Stimulated activated CD8-positive, alpha-beta memory T cell treated with anti-CD3 and anti-CD28 coated beads, Interleukin-4, amount 100 ng/mL, for 24 hours (primary cell): ENCODE measurements at places on chromosomes 1 and 21.

DNA sequence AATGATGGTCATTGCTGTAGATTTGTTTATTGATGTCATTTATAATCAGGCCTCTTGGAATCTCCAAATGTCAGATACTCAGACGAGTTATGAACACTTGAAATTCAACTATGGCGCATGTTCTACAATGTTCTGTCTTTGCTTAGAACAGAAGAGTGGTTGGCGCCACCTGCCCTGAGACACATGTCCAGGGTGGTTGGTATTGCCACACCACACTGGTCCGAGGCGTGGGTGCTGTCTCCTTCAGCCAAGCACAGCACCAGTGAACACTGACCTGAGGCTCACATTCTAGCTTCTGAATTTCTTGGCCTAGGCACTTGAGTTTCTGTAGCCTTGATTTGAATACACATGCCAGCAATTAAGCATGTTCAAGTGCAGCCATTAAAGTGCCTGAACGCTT, 10.1 kb upstream of the BMP8A start:
- no peak for DNase-seq

DNA sequence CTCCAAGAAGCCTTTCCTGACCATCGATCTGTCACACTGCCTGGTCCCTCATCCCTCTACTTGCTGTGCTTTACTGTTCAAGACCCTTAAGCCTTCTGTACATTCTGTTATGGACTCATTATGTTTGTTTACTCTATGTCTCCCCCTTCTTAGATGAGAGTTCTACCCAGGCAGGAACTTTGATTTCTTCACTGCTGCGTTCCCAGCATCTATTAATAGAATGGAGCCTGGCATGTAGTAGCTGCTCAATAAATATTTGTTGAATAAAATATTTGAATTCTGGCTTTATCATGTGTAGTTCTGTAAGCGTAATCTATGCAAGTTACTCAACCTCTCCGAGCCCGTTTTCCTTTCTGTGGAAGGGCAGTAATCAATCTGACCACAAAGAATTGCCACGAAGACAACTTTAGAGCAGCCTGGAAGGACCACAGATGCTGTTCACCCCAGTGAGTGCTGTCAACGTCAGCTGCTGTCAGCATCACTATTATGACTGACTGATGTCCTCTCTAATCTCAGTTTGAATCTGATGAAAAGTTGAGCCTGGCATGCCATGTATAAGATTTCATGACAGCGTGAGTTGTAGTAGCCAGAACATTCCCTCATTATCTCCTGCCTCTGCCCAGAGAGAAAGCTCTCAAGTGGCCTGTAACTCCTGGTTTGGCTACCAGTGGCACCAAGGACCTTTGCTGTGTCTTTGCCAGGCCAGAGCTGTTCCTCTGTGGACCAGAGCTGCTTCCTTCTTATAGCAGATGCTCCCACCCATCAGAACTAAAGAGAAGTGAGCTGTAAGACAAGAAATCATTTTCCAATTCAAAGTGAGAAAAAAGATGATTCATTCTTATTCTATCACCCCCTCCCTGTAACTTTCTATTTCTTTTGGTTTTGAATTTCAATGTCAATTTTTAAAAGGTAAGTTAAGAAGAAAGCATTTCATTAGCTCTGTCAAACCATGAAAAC, 94.5 kb downstream of the PRDM2 start:
- DNase-seq = no peak

DNA sequence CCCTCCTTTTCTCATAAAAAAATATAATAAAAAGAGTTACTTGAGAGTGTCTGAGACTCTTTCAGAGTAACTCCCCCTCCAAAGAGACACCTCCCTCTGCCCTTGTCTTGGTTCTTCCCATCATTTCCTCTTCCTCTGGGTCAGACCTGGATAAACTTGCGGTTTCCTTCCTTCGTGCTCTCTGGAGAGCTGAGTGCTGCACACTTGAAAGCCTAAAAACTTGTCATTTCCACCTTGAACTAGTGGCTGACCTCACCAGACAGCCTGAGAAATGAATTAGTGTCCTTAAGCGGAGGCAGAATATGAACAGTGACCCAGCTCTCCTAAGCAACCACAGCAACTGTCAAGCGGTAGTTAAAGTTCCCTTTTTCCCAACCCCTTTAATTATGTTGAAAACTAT, 88.4 kb upstream of the PROX1 start:
- DNase-seq = no peak

- no peak for DNase-seq
Observed at GRCh38 chr1:235075777-235076308, 52.8 kb downstream of the TOMM20 start.

DNA sequence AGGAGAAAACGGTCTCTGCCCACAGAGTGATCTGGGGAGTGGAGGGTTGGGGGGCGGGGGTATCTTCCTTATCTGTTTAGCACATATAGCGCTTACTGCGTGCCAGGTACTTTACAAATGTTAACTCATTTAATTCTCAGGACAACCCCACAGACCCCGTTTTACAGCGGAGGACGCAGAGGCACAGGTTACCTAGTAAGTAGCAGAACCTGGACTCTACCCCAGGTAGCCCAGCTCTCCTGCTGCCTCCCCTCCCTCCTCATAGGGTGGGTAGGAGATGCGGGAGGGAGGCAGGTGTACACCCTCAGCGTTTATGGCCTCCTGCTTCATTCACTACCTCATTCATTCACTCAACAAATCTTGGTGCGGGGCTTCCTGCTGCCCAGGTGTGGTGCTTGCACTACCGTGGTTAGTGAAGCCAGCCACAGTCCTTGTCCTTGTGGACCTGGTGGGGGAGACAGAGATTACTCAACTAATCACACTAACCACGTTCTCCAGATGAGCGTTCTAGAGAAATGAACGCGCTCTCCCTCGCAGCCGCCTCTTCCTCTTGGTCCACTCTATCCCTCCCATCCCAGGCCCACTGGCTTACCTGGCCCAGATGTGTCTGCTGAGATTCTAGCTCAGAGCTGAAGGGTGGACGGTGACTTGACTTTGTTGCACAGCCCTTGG, 102.0 kb downstream of the IER5 start:
- DNase-seq = no peak

DNA sequence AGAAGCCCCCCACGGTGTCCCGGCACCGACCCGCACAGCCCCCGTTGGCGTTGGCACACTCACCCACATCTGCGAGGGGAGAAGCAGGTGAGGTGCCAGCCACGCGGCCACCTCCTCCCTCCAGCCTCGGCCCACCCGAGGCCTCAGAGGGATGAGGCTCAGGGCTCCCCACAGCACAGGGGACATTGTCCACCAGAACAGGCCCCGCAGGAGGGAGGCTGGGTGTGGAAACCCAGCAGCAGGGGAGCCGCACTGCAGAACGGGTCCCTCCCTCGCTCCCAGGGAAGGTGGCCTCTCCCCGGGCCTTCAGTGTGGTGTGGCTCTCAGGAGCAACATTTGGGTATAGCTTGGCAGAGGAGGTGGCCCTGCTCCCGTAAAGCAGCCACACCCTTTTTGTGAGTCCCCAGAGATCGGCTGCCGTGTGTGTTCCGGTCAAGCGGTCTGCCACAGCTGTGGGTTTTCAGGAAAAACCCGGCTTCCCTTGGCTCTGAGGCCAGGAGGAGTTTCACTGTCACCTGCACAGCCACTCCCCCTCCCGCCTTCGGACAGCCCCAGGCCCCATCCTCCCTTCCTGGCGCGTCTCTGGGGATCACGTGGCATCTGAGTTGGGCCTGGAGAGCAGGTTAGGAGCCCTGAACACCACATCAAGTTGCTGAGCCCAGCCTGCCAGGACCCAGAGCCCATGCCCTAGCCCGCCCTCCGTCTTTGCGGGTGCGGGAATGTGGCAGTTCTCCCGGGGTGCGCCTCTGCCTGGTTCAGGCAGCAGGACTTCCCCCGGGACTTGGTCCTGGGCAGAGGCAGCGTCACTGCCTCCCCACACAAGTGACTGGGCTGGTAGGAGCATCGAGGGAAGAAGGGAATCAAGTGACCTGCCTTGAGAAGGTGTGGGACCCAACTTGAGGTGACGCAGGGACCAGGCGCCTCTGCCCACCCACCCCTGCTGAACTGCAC, 64.0 kb downstream of the MEGF6 start:
- DNase-seq = no peak

GRCh38 chr1:54569339-54569738, 21.3 kb downstream of the ACOT11 start:
- DNase-seq = no peak

DNA sequence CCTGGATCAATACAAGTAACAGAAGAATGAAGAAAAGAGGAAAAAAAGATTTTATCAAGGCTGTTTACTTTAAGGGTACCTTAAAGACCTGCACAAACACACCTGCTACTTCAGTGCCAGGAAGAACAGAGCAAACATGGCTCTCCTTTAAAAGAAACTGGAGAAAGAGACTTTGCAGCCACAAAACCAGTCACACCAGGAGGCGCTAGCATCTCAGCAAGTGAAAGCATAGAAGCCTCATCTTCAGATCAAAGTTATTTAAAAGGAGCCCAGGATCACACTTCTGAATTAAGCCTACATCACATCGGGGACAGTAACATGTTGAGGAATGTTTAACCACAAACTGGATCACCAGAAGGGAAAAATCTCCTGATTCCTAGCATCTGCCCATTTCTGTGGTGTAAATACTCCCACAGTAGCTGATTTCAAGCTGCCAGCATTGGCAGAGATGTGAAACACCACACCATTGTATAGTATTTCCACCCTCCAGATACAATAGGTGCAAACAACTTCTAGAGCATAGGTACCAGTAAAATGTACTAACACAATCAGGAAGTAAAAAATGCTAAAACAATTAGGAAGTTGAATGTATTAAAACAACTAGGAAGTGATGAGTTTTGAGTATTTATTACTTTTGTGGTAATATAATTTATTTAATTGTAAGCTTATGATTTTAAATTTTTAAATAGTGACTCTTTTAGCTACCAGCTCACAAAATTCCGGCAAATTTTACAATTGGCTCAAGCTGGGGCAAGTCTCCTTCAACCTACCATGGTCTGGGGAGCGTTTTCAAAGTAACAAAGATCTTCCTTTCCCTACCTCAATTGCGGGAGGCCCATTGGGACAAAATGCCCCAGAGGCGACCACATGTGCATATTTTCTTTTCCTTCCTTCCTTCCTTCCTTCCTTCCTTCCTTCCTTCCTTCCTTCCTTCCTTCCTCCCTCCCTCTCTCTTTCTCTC, 105.3 kb upstream of the CLDN14 start:
- DNase-seq = no peak

DNA sequence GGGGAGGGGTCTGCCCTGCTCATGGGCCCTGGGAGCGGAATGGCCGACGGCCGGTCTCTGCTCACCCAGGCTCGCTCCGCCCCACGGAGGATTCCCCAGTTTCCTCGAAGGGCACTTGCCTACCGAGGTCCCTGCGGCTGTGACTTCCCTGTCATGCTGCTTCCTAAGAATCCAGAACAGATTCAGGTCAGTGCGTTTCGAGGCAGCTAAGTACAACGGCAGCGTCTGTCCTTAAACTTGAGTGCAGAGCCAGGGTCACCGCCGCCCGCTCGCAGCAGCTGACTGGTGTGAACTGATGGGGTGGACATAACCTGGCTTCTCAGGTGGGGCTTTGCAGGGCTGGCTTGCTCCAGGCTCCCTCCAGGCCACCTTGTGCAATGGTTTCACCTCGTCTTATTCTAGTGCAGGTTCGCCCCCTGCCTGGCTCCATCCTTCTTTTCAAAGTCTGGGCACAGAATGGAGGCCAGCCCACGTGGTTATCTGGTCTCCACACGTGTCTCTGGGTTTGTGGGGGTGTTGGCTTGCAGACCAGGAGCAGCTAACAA, 7.6 kb upstream of the C1orf174 start:
- DNase-seq = no peak

GRCh38 chr1:39668111-39668510, 3.8 kb downstream of the NT5C1A start:
- no peak for DNase-seq

DNA sequence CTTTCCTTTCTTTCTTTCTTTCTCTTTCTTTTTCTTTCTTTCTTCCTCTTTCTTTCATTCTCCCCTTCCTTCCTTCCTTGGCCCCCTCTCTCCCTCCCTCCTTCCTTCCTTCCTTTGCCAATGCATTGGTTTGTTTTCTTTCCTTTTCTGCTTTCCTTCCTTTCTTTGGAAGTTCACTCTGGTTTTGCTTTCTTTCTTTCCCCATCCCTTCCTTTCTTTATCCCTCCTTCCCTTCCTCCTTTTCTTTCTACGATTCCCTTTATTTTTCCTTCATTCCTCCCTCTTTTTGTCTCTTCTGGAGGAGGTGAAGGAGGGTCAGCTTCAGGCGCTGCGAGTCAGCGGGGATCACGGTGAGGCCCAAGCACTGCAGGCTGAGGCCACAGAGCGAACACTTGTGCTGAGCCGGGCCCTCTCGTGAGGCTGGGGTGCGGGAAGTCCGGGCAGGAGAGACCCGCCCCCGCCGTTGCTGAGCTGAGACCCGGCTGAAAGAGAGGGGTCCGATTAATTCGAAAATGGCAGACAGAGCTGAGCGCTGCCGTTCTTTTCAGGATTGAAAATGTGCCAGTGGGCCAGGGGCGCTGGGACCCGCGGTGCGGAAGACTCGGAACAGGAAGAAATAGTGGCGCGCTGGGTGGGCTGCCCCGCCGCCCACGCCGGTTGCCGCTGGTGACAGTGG, 1.5 kb downstream of the SIM2 start:
- no peak for DNase-seq

DNA sequence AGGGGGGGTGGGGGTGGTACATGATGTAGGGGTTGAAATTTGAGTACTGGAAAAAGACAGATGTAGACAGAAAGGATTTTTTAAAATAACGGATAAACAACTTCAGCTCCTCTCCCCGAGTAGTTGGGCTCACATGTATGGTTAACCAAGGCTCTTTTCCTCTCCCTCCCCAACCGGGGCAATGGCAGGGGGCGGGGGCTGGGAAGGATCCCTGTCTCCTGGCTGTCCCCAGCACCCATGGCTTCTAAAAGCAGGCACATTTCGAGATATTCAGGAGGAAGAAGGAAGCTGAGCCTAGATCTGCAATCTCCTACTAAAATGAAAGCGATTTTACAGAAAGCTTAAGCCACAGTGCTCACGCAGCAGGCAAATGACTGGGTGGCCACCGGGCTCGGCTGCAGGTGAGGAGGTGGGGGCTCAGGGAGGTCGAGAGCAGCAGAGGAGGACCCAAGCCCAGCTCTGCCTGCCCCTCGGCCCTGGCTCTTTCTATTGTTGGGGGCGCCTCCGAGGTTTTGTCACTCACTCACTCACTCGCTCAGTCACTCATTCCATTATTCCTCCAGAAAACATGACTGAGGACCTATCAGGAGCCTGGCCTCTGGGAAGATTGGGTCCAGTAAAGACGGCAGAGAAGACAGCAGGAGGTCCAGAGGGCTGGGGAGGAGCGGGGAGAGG, 573.3 kb downstream of the PTPRU start:
- DNase-seq = no peak

GRCh38 chr1:241048622-241049021, 308.4 kb downstream of the RGS7 start:
- no peak for DNase-seq

GRCh38 chr21:25359724-25360123, 247.6 kb downstream of the MRPL39 start:
- DNase-seq = no peak
